ENCODE measurements at places on chromosomes 12 and 14.

DNA sequence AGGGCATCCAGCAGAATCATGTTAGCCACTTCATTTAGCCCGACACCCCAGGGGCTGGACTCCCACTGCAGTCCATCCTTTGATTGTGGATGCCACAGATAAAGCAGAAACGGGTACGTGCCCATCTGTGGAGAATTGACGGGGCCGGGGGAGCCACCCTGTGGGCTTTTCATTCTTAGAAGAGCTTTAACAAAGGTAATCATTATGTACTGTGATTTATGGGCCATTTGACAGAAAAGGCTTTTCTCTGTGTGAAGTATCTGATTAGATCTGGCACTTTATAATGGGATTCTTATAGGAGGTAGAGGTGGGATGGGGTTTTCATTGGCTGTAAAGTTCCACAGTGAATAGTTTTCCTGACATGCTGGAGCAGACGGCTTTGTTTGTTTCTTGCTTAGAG is 40.4 kb downstream of the AACS start:
- DNase-seq = no peak

DNA sequence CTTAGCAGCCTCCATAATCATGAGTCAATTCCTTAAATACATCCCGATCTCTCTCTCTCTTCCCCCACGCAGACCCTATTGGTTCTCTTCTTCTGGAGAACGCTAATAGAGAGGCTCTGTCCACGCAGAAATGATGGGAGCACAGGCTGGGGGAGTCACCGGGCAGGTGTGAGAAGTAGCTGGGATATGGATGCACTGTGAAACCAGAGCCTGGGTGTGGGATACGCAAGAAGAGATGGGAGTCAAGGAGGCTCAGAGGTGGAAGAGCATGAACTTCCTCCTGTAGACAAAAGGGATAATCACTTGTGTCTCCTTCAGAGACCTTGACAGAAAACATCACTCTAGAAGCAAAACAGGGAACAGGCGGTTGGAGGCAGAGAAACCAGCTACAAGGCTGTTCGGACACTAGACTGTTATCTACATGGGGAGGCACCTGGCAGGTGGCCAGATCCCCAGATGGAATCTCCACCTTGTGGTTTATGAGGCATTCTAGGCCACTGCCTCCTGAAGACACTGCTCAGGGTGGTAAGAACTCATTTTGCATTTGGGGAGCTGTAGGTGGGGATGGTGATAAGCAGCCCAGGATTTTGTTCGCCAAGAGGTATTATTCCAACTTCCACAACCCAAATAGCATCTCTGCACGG is 7.2 kb upstream of the SELPLG start:
- DNase-seq = no peak

GRCh38 chr12:51726161-51726560 is 122.4 kb downstream of the FIGNL2 start:
- no peak for DNase-seq

- DNase-seq = peak; percentile 45
Measured at GRCh38 chr12:95548056-95548538, 3.2 kb downstream of the USP44 start.

- DNase-seq = no peak
Measured at GRCh38 chr12:76633415-76633814, 73.8 kb upstream of the OSBPL8 start.

DNA sequence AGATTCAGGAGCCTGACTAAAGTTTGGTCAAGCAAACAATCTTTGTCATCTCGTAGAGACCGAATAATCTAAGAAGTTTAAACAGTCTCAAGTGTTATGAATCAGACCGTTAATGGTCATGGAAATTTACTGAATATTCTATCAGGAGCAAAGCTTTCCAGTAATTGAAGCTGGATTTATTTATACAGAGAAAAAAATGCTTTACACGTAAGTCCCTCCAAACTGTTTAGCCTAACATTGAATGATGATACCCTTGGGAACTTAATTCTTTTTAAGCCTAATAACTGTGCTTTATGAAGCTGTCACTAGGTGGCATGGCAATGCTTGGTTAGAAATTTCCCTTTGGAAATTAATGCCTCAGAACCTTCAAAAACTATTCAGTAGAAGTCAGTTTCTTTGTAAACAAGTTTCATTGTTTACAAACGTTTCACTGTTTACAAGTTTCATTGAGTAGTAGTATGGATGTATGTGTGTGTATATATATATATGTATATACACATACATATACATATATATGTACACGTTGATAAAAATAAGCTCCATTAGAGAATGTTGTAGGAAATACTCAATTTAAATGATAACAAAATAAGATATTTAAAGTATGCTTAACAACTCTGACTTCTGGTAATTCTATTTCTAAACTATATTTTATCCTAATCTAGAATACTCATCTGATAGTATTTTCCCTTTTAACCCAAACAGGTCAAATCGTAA is 32.1 kb downstream of the DEPDC4 start:
- DNase-seq = no peak

- DNase-seq = peak; percentile 14
Measured at GRCh38 chr14:68137704-68138619, 318.4 kb downstream of the RAD51B start.

GRCh38 chr14:95761436-95761835 is 47.5 kb upstream of the TCL1A start:
- no peak for DNase-seq

DNA sequence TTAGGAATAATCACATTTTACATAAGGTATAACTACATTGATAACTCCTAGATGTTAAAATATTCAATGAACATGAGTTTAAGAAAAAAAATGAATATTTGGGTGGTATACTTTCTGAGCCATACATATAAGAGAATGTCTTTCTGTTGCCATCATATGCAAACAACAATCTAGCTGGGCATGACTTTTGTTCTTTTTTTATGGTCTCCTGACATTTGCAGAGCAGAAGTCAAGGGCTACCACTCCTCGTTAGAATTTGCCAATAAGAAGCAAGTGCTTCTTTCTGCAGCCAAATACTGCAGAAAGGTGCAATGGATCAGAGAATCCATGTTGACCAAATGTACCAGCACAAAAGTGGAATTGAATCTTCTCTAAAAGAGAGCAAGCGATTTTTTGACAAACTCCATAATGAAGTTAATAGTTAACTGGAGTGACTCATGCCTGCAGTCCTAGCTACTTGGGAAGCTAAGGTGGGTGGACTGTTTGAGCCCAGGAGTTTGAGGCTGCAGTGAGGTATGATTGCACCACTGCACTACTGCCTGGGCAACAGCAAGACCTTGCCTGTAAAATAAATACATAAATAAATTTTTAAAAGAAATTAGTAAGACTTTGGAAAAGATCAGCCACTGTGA is 25.5 kb upstream of the CCDC91 start:
- DNase-seq = no peak

DNA sequence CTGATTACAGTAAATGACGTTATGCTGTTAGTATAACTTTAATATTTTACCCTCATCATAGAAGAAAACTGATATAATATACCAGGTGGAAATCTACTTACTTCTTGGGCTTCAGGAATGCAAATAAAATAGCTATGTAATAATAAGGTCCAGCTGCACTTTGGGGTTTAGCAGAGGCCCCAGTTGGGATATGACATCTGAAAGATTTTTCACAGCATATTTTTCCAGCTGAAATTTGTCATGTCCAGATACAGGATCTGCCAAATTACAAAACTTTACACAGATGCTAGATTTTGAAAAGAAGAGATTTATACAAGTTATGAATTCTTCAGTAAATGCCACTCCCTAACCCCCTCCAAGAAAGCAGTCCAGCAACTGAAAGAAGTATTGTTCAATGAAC is 29.2 kb upstream of the DCN start:
- DNase-seq = no peak

DNA sequence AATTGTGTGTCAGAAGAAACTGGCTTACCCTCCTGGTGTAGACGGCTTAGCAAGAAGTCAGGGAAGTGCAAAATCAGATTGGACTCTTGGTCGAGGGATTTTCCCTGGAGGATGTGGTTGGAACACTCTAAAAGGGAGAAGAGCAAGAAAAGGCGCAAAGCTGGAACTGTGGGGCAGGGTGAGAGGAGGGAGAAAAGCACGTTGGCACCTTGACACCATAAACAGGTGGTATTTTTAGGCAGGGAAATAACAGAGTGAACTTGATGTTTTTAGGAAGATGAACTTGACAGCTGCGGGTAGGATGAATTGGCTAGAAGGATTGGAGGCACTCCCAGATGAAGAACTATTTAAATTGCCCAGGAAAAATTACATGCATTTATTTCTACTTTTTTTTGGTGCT is 67.7 kb downstream of the HCAR2 start:
- DNase-seq = no peak

- no peak for DNase-seq
Measured at GRCh38 chr12:53004178-53004577, 2.1 kb upstream of the EIF4B start.

GRCh38 chr14:60642270-60643140 is 6.8 kb downstream of the SIX1 start:
- no peak for DNase-seq

GRCh38 chr14:28875934-28876571 is 109.5 kb downstream of the FOXG1 start:
- DNase-seq = peak; percentile 93

DNA sequence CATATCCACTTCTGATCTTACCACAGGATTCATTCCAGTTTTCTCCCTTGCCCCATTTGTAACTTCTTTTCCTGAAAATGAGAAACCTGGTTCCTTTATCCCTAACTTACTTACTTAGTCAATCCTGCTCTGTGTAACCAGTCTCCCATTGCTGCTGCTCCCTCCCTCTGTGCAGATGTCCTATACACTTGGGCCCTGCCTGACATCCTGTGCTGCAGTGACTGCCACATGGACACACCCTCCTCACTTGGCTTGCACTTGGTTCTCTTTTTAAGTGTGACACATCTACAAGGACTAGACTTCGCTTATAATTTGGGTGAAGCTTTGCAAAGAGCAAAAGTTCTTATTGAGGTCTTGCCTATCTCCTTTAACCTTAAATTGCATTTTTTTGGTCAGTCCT is 51.4 kb downstream of the FGD4 start:
- no peak for DNase-seq

DNA sequence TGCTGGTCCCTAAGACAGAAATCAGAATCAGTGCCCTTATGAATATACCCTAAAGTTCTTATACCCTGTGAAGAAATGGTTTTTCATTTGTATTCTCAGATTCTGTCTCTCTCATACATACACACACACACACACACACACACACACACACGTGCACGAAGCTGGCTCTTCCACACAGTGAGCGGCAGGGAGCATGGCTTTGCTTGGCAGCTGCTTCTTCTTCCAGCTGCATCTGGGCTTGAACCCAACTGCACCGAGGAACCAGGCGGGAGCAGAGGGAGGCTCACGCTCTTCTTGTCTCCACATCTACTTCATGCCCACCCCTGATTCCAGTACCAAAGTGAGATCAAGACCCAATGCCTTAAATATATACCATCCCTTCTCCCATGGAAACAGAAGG is 19.4 kb downstream of the GRIN2B start:
- DNase-seq = no peak

DNA sequence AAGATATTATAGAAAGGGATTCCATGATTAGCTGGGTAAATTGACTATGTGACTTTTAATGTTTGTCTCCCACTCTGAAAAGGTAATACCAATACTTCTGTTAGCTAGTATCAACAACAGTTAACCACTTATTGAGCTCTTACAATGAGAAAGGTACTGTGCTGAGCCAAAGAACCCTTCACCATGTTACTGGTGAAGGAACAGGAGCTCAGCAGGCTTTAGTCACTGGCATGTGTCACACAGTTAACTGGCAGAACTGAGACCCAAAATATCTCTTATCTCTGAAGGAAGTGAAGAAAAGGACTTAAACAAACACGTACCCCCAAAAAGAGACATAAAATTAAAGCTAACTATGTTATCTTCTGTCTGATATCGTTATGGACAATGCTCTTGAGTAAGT is 170.6 kb downstream of the MED13L start:
- no peak for DNase-seq

DNA sequence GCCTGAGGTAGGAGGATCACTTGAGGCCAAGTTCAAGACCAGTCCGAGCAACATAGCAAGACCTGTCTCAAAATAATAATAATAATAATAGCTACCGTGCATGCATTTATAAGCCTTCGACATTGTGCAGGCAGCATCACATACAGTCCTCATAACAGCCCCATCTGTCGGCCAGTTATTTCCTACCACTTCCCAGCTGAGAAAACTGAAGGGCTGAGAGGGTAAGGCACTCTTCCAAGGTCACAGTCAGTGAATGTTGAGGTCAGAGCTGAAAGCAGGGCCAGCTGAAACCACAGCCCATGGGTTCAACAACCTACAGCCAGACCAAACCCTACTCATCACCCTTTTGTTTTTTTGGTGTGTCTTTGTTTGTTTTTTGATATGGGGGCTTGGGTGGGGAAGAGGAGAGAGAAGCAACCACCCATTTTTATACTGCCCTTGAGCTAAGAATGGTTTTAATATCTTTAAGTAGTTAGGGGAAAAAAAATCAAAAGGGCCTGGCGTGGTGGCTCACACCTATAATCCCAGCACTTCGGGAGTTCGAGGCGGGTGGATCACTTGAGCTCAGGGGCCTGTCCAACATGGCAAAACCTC is 16.8 kb upstream of the ITPK1 start:
- no peak for DNase-seq

DNA sequence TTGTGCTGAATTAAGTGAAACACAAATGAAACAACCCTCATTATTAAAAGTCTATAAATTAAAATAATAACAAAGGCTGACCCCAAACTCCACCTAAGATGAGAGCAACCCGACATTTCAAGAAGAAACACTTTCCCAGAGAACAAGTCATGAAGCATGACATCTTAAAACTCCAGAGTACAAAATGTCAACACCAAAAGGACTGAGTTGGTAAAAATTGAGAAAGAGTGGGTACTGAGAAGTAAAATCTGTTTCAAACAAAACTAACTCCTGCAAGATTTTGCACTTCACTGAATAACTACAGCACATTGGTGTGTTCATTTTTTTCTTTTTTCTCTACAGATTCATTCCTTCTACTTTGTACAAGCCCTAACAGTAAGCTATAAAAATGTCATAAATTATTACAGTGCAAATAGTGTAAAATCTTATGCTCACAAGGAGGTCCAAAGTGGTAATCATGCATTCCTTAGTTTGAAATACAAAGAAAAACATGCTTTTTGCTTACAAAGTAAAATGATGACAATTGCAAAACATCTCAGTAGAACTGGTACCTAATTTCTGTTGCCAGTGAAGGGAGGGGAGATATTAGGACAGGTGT is 31.8 kb downstream of the SLC35F4 start:
- no peak for DNase-seq

DNA sequence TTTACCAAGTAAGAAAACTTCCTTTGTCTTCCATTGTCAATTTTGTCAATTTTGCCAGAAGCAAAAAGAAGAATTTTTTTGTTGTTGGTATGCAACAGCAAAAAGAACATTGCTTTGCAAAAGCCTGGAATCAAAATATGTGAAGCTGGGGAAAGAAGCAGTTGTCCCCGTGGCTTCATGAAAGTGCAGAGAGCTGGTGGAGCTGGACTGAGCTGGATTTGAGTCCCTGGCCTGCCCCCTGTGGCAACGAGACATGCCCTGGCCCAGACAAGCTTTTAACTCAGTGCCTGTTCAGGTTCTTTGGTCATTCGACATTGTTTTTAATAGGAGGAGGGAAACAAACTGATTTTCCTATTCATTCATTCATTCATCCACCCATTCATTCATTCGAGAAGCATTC is 70.3 kb downstream of the SLC15A4 start:
- no peak for DNase-seq

All from NCI-H1930 (cell line).